A549 (cell line): ENCODE measurements at places on chromosomes 1 and 21. TPM values are rescaled to one million over a fixed set of nuclear protein-coding genes. Genes with fewer than 3 reads are reported as not detected.
A peak's percentile ranks its signal among the peaks of the same experiment; 100 is the strongest.

DNA sequence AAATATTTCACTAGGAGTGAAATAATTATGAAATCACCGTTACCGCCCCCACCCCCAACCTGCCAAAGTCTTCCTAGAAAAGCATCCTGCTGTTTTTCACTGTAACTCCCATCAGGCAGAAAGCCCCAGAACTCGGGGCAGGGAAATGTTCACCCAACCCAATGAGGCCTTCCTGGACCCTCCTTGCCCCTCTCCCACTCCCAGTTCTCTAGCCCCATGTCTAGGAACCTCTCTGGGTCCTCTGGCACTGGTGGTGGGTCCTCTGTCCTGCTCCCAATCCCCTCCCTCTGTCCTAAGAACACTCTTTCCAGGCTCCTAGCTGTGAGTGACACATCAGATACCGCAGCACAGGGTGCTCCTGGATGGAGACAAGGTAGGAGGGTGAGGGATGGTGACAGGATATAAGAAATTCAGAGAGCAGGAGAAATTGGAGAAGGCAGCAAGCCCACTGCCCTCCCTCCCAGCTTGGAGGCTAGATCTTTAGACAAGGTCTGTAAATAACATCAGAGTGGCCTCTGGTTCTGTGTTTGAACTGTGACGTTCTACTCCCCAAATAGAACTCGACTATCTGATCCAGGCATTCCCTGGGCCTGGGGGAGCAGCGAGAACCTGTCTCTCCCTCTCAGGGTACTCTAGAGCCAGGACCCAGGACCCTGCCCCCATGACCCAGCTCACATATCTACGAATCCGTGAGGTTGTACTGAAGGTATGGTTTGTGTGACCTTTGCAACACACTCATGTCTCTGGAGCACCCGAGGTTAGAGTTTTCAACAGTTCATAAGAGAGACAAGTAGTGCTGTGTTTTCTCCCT lies 23.3 kb upstream of the BTG2 start:
- no peak for DNase-seq

DNA sequence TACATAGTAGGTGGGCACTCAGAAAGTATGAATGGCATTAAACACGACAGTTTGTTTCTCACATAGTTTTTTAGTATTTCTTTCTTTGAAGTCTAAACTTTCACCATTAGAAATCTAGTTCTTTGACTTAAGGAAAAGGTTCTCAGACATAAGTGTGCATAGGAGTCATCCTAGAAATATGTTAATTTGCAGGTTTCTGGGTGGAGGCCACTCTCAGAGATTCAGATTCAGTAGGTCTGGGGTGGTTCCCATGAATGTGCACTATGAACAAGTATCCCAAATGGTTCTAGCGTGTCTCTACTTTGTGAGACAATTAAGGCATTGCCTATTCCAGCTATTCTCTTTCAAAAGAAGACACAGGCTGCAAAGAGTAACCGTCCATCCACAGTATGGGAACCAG lies 119.3 kb downstream of the NGF start:
- DNase-seq = no peak

Gene MRPL37
- 64.8 to 70.4 TPM (median 68.9 TPM) in 3 replicates for polyA plus RNA-seq

DNA sequence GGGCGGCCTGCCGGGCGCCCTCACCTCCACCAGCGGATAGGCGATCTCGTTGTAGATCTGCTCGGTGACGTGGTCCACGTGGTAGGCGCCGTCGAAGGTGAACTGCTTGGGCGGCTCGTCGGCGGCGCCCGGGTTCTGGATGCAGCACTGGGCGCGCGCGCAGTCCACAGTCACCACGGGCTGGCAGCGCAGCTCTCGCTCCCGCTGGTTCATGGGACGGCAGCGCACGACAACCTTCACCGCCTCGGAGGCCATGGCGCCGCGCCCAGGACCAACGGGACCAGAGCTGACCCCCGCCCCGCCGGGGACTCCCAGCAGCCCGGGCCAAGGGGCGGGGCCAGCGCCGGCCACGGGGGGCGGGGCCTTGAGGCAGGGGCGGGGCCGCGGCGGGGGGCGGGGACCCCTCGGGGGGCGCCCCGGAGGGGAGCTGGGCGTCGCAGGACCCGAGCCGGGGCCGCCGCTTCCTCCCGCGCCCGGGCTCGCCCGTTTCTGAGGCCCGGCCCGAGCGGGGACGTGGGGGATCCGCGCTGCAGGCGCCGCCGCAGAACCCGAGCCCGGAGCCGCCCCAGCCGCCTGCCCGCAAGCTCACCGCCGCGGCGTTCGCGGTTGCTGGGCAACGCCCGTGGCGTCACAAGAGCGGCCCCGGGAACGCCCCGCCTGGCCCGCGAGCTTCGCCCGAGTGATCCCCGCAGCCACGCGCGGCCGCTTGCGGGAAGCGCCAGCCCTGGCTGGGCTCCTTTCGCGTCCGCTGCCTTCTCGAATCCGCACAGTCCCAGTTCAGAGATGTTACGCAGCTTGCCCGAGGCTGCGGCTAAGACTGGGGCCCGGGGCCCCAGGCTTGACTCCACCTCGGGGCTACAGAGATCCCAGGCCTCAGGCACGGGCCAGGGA lies at the start of gene KIF17:
KIF17 (minus strand) TSS at position 556 of the 891 bp plus-strand sequence; CDS start at position 255, 301 bp downstream.
- DNase-seq = peak; percentile 48

- no peak for DNase-seq
Measured at GRCh38 chr1:224448453-224449017, 13.9 kb upstream of the WDR26 start.

DNA sequence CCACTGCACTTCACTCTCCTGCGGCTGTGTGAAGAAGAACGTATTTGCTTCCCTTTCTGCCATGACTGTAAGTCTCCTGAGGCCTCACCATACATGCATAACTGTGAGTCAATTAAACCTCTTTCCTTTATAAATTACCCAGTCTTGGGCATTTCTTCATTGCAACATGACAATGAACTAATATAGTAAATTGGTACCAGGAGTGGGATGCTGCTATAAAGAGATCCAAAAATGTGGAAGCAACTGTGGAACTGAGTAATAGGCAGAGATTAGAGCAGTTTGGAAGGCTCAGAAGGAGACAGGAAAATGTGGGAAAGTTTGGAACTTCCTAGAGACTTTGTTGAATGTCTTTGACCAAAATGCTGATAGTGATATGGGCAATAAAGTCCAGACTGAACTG lies 1907.9 kb downstream of the MRPL39 start:
- DNase-seq = no peak

- no peak for DNase-seq
Measured at GRCh38 chr1:38789498-38790169, 69.9 kb downstream of the RRAGC start.

- no peak for DNase-seq
Measured at GRCh38 chr1:12098786-12099185, 35.7 kb downstream of the TNFRSF8 start.

Gene TSEN15
- polyA plus RNA-seq = 35.1 to 37.2 TPM (median 36.7 TPM) in 3 replicates

DNA sequence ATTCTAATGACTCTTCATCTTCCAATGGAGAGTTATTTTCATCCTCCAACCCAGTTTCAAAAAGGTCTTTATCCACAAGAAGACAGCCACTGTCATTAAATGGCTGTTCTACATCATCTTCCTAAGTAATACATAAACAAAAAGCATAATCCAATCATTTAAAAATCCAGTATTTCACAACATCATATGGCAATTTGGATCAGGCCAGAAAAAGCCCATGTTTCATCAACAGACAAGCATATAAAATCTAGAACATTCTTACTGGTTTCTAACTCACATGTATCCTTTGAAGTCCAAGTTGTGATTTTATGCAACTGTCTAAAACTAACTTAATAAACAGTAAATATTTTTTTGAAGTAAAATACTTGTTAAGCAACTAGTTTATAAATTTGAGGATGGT lies 6.6 kb downstream of the CLSPN start:
- DNase-seq = no peak

DNA sequence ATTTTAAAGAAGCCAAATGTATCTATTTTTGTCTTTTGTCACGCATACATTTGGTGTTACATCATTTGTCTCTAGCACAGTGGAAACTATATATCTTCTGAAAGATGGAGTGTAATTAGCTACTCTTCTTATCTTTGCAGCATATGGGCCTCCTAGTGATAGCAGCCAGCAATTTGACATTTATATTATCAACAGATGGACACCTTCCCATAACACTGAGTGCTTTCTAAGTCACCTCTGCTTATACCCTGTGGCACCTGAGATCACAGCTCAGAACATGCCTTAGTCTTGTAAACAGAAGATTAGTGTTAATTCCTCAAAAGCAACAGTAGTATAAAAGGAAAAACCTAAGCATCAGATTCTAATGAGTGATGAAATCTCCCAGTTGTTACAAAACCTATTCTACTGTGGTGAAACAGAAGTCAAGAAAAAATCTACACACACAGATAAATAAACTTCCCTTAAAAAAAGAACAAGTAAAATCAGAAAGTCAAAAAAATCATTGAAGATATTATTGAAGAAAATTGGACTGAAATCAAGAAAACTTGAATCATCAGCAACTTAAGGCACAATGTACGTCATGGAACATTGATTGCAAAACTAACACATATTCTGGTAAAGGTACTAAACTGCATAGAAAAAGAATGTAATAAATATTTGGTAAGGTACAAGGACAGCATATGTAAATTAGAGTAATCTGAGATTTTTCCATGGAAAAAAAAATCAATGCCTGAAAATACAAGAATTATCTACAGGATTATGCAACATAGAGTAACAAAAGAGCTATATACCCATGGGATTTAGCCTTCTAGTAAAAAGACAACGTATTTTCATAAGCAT lies 61.7 kb downstream of the KCNT2 start:
- no peak for DNase-seq

Gene FAM163A
- polyA plus RNA-seq = not detected in 3 replicates

DNA sequence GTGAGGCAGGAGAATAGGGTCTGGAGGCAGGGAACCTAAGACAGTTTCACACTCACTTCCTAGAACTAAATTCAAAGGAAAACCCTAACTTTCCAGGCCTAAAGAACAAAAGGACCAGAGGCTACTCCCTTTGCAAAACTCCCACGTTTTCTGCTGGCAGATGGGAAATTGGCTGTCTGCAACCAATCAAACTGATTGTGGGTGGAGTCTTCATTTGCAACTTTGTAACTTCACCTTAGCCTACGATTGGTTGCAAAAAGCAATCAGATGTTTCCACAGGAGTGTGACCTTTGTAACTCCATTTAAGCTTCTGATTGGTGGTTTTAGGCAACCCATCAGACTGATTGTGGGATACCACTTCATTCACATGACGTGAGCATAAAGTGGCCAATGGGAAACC lies 19.7 kb upstream of the GNG4 start:
- no peak for DNase-seq

Gene ZNF496
- polyA plus RNA-seq = 12.2 to 13.5 TPM (median 13.1 TPM) in 3 replicates

GRCh38 chr1:236039740-236040685 lies 24.9 kb downstream of the NID1 start:
- DNase-seq = no peak

DNA sequence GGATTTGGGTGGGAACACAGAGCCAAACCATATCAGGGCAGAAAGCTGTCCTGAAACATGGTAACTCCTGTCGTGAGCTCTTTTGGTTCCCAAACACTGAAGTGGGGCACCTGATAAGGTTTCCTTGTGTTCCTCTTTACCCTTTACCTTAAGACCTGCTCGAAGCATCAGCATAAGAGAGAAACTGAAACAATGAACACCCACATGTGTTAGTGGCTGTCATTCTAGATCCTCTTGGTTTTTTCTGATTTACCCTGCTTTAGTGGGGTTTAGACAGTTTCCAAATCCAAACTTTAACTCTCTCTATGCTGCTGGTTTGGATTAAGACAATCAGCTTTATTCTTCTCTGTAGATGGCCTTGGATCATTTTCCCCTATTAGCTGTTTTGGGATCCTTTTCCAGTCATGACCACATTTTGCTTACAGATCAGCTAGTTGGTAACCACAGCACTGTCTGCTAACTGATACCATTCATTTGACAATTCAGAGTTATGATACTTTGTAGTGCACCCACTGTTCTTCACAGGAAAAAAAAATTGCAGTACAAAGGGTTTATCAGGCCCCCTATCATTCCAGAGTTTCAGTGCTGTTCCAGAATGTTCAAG lies 975 bp upstream of the MNDA start:
- no peak for DNase-seq

- DNase-seq = no peak
Measured at GRCh38 chr1:247089616-247090375, 11.2 kb upstream of the ZNF670 start.
